ENCODE measurements at places on chromosomes 2 and 18. TPM values are rescaled to one million over a fixed set of nuclear protein-coding genes. Genes with fewer than 3 reads are reported as not detected.

Gene CDH19
- not detected for total RNA-seq

Gene ADCYAP1
- 0.16 TPM for total RNA-seq

Gene MYL12B
- total RNA-seq = 415 TPM

Gene ESCO1
- total RNA-seq = 15.6 TPM

Gene GAREM2
- 0.57 TPM for total RNA-seq

Gene CFAP221
- total RNA-seq = not detected

Gene ATOH8
- 17.0 TPM for total RNA-seq

Gene APCDD1
- 0.09 TPM for total RNA-seq

- no peak for DNase-seq
Measured at GRCh38 chr2:73564986-73565385, 77.2 kb downstream of the NAT8 start.

GRCh38 chr2:66717218-66717905 is 282.4 kb downstream of the MEIS1 start:
- DNase-seq = peak; percentile 25

GRCh38 chr18:10926621-10927161 is 222.7 kb downstream of the PIEZO2 start:
- DNase-seq = peak; percentile 47

DNA sequence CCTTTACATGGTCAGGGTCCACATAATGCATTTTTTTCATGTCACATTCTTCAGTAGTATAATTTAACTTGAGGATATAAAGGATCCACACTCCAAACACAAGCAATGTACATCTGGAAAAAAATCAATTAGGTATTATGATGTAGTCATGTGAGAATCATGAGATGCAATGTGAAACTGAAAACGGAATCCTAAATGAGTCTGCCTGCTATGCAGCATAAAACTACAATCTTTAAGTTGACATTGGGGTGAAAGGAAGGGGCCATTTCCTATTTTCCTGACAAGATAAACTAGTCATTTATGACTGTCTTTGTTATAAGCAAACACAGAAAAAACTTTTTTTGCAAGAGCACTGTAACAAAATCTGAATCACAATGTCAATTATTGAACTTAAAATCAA is 27.6 kb downstream of the ST3GAL5 start:
- no peak for DNase-seq

DNA sequence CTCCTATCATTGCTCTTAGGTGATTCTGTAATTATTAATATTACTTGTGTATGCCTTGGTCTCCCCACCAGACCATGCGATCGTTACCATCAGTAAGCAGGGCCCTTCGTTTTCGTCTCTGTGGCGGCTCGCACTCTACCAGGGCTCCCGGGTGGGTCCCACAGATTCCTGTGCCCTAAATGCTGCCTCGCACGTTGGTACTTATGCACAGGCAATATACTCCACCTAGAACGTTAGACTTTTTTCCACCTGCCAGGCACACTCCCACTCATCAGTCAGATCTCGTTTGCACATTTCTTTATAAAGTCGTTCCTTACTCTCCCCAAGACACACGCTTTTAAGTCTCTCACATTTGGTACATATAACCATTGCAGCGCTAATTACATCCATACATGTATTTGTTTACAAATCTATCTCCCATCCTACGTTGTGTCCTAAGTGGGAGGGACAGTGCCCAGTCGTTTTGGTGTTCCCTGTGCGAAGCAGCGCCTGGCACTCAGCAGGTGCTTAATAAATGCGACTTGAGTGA is 901 bp downstream of the FEZ2 start:
- DNase-seq = no peak

DNA sequence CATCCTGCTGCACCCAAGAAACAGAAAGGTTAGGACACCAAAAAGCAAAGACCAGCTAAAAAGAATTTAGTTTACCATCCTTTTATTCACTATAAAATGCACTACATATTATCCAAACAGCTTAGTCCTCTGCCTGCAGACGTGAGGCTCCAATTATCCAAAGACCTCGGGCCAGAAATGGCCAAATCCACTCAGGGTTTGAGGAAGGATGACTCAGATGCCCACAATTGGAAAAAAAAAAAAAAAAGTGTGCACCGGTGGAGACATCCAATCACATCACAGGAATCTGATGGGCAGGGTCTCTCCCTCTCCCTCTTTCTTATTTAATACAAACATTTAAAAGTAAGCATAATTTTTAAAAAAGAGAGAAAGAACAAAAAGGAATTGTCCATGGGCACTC is 65.7 kb downstream of the TRABD2A start:
- peak; percentile 32 for DNase-seq

- peak; percentile 50 for DNase-seq
Measured at GRCh38 chr2:7673853-7674252, 756.6 kb downstream of the RNF144A start.

DNA sequence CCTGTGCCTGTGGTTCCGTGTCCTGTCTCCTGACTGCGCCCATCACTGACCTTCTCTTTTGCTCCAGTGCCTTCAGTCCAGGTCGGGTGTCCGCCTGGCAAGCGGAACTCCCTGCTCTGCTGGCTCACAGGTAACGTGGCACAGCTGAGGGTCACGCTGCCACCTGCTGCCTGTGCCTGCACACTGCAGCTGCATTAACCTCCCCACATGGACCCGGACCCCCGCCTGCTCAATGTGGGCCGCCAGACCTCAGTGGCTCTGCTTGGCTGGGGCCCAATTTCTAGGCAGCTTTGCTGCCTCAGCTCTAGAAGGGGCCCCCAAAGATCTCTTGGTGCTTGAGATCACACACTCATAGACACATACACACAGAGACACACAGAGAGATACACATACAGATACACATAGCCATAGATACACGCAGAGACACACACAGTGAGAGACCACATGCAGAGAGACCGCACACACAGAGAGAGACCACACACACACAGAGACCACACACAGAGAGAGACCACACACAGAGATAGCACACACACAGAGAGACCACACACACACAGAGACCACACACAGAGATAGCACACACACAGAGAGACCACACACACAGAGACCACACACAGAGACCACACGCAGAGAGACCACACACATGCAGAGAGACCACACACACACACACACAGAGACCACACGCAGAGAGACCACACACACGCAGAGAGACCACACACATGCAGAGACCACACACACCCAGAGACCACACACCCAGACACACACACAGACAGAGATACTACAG is 14.9 kb upstream of the CNNM3 start:
- peak; percentile 51 for DNase-seq

- no peak for DNase-seq
Measured at GRCh38 chr2:100870652-100871531, 51.0 kb downstream of the NPAS2 start.

GRCh38 chr2:216920937-216921456 is 61.1 kb upstream of the TNP1 start:
- DNase-seq = no peak

DNA sequence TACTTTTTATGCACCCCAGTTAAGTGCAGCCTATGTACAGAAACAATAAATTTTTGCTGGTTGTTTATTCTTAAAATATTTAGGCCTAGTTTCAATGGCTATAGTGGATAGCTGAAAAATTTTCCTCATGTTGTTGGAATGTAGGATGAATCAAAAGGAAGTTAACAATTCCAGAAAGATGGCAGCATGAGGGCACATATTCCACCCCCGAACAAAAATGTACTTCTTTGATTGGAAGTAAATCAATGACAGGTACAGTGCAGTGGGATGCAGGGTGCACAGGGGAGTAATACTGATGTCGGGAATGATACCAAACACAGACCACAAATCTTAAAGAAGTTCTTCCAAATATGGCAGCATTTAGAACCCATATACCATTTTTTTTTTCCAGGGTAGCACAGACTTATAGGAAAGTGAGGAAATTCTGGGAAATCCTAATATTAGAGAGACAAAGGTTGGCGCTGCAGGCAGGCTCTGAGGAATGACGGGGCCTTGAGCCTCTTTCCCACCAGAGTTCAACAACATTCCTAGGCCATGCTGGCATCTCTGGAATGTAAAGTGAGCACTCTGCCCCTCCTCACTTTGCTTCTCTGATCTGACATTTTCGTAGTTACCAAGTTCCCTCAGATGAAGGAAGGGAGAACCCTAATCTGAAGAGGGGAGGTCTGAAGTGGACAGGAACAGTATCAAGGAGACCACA is 36.6 kb upstream of the IKZF2 start:
- peak; percentile 50 for DNase-seq

DNA sequence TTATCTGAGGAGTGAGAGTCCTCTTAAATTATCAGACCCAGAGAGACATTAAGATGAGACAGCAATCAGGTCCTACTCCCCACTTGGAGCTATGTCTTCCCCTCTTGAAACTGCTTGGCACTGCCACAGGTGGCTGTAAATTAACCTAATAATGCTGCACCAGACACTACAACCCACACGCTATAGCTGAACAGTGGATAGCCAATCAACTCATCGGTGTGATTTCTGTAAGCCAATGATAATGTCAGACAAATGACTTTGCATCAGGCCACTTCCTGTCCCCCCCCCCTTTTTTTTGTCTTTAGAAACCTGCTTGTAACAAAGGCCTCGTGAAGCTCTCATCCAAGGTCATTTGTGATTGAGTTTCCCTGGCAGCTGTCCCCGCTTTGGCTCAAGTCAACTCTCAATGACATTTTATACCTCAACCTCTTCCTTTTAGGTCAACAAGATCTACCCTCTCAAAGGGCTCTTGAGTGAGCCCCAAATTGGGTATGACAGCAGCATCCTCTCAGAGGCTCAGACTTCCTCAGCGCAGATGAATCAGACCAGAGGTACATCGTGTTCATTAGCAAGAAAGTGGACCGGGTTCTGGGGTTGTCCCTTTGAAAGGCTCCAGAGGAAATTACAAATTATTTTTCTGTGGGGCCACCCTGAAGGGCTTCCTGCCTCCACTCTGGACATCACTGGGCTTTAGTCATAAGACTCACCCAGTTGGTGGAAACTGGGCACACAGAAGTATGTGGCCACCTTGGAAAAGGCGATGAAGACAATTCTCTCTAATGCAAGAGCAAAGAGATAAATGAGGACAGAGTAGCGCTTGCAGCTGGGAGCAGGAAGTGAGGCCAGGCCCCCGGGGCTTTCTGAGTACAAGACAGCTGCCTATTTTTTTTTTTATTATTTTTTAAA is 73.6 kb downstream of the COPS8 start:
- DNase-seq = no peak

DNA sequence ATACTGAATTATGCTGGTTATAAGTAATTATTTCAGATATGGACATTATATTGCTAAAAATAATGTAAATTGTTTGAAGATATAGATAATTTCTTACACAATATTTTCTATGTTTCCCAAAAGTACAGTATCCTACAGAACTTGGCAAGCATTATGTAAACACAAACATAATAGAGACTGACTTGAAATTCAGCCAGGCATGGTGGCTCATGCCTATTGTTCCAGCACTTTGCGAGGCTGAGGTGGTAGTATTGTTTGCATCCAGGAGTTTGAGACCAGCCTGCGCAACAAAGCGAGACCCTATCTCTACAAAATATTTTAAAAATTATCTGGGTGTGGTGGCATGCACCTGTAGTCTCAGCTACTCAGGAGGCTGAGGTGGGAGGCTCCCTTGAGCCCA is 1300.5 kb upstream of the DDX18 start:
- DNase-seq = no peak

GRCh38 chr2:6881046-6881445 is 3.5 kb downstream of the RSAD2 start:
- DNase-seq = no peak

DNA sequence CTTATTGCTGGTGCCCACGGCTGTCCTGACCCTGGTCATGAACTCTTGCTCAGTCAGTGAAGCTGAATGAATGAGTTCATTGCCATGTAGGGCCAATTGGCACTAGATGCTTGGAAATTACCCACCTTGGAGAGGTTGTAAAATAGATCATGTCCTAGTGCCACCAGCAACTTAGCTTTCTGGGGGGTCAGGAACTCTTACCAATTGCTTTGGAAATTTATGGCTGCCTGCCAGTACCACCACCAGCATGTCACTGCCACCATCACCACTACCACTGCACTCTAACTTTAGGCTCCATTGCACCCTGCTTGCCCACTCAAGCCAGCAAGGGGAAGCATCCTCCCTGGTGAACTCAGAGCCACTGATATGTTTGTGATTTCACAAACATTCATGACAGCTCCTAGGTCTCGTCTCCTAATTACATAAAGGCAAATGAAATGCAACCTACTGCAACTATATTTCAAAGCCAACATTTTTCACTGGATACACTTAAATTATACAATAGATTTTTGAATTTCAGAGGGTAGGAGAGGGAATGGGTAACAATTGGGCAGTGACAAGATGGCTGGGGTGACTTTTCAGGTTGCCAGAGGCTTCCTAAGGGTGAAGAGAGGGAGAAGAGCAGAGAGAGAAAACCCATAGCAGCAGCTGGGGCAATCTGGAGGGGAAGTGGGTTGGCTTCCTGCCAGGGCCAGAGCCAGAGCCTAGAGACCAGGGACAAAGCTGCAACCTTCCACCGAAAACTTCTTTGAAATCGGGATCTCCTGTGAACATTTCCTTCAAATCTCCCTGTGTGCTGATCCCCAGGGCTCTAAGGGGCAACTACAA is 3.5 kb upstream of the EMILIN1 start:
- DNase-seq = no peak

- DNase-seq = peak; percentile 23
Measured at GRCh38 chr2:241372361-241372992, 16.4 kb downstream of the FARP2 start.

All from fibroblast of the aortic adventitia (primary cell).